ENCODE measurements at places on chromosomes 7 and 10.
A peak's percentile ranks its signal among the peaks of the same experiment; 100 is the strongest.

DNA sequence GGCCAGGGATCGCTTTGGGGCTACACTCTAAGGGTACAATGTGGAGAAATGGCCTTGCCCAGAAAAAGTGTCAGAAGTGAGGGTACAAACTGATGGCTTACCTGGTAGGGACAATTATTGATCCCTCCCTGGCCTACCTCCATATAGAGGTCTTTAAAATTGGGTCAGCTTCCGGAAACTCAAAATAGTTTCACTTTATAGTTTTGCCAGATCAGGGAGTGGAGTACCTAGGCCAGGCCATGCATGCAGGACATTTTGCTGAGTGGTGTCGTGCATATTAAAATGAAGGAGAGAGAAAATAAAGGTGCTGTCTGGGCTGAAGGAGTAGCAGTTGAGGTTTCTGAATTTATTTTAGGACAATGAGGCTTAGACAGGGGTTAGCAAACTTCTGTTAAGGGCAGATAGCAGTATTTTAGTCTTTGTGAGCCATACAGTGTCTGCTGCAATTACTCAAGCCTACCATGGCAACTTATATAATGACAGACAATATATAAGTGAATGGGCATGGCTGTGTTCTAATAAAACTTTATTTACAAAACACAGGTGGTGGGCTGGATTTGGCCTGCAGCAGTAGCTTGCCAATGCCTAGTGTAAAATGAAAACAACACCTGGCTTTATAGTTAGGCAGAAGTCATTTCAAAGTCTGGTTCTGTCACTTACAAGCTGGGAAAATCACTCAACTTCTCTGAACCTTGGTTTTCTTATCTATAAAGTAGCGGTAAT, 176.9 kb upstream of the AOAH start:
- no peak for DNase-seq

DNA sequence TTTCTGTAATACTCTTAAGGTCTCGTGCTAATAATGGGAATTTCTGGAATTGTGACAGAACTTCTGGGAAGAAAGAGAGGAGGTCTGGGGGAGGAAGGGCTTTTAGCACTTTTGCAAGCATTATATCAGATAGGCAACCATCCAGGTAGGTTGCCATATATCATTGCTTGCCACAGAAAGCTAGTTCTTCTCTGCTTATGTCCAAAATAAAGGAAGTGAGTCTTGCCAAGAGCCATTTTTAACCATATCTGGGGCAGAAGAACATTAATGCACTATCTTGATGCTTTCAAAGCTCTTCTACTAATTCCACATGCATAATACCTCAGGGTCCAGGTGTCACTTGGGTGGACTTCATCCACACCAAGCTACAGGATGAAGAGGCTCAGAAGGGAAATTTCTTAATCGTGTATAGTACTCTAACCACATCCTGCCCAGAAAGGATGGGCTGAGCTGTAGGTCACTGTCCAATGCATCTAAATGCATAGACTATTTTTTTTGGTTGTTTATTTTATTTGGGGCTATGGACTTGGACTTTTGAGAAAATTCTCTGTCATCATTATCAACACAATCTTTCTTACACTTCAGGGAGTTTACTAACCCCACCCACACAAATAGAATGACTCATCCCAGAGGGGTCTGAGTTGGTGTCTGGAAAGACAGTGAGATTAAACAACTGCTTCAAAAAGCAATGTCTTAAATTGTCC, 68.9 kb upstream of the ADO start:
- peak; percentile 21 for DNase-seq

- no peak for DNase-seq
Measured at GRCh38 chr10:8269976-8270375, 215.5 kb downstream of the GATA3 start.

- DNase-seq, result no peak
Measured at GRCh38 chr7:46071601-46072000, 150.5 kb upstream of the IGFBP3 start.

All from common myeloid progenitor, CD34-positive (primary cell).